ENCODE measurements at places on chromosomes 5 and 9.

DNA sequence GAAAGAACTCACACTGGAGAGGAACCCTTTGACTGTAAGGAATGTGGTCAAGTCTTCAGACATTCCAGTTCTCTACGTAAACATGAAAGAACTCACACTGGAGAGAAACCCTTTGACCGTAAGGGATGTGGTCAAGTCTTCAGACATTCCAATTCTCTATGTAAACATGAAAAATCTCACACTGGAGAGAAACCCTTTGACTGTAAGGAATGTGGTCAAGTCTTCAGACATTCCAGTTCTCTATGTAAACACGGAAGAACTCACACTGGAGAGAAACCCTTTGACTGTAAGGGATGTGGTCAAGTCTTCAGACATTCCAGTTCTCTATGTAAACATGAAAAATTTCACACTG, 32.6 kb downstream of the MAPK9 start:
- DNase-seq = no peak

DNA sequence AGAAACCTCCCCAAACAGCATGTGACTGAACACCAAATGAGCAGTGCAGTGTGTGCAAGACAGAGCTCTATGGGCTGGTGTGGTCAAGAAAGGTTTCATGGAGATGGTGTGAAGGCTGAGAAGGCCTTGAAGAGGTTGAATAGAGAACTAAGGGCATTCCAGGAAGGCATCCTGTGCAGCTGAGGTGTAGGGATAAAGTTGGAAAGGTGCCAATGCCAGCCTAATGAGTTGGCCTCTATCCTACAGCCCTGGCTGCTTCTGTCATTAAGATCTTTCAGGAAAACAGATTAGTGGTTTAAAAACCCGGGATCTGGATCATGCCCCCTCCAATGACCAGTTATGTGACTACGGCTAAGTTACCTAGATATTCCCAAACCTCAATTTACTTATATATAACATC, 4.0 kb downstream of the HDAC3 start:
- no peak for DNase-seq

- no peak for DNase-seq
Observed at GRCh38 chr5:35038891-35039290, 8.9 kb downstream of the AGXT2 start.

GRCh38 chr5:118988866-118989180, 476 bp upstream of the DTWD2 start:
- no peak for DNase-seq

GRCh38 chr5:62979472-62979871, 400.9 kb downstream of the LRRC70 start:
- no peak for DNase-seq

DNA sequence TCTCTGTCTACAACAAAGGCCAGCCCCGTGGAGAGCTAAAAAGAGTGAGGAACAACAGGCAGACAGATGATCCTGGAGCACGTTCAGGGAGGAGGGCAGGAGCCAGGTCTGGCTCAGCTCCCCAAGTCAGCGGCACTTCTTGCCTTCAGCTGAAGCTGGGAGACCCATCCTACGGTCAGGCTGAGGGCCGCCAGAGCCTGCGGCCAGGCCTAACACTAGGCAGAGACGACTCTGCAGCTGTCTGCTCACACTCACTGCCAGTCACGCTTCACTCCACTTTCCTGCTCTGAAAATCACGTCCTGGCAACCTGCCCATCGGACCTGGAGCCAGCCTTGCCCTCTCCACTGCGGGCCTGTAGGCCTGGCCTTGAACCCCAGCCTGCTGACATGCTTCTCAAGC, 160.9 kb upstream of the LHFPL2 start:
- DNase-seq = no peak

DNA sequence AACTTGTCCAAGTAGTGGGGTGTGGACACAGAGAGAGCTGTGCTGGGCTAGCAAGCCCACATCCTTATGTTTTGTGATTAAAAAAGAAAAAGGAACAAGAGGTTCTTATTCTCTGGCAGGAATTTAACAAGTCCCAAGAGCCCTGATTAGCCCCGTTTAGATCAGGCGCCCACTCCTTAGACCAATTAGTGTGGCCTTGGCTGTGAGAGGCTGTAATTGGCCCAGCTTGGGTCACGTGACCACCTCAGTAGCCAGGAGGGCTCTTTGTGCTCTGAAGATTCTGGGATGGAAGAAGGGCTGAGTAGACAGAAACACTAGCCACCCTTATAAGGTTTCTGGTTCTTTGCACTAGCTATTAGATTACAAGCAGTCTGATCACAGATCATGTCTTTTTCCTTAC, 31.1 kb downstream of the GCNT4 start:
- no peak for DNase-seq

DNA sequence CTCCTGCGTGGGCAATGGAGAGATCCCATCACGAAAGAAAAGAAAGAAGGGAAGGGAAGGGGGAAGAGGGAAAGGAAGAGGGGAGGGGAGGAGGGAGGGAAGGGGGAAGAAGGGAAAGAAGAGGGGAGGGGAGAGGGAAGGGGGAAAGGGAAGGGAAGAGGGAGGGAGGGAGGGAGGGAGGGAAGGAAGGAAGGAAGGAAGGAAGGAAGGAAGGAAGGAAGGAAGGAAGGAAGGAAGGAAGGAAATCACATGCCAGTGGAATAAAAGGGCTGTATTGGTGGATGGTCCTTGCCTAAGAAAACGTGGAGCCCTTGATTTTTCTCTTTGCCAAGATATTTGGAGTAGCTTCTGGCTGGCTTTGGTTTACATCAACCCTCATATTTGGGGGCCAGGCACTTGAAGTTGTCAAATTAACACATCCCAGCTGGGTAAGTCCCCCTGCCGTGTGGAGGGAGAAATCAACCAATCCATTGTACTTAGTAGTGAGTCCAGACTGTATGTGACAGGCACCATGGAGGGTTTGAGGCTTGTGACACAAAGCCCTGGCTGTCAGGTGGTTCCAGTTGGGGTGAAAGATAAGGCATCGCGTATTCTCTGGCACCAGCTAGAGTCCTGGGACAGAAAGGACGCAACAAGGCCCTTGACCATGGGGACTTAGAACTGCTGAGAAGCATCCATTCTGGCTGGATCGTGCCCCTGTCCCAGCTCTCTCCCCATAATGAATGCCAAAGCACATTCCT, 23.7 kb downstream of the IDNK start:
- no peak for DNase-seq

DNA sequence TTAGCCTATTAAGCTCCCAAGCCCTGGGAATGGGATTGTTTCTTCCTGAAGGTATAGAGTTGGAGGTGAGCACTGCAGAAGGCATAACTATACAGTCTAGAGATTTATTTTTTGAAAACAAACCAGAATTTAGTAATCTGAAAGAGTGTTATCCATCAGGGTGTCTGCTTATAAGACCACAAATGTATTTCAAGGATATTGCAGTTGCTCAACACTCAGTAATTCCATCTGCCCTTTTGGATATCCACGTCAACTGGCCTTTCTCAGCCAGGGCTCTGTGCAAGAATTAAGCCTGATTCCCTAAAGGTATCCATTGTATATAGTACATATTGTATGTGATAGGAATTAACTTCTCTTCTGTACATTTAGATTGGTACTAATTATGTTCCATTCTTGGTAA, 15.0 kb upstream of the IL31RA start:
- no peak for DNase-seq

DNA sequence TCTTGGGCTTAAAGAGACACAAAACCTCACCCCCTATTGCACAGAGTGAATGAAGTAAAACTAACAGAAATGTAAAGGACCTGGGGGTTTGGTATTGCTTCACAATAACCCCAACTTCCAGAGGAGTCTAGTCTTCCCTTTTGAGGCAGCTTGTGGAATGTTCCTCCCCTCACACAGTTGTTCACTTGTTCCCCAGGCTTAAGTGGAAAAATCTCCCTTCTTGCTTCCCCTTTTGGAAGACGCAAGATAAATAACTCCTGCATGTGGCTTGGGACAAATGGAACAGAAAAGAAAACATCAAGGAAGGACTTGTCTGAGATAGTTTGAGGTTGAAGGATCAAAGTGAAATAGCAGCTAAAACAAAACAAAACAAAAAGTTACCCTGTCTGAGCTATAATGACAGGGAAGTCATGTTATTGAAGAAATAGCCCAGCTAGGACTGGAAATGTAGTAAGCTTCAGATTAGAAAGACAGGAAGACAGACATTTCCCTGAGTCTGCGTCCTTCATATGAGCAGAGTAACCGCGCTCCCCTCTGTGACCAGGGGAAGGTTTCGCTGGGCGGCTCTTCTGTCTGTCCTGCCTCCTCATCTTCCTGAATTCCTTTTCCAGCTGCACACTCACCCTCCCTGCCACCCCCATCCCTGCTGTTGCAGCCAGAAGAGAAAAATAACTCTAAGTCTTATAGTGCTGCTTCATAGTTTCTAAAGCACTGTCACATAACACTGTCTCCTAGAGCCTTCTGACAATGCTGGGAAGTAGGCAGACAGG, 8.8 kb downstream of the SPARC start:
- no peak for DNase-seq

- no peak for DNase-seq
Observed at GRCh38 chr5:97563050-97563657, 380.1 kb upstream of the RIOK2 start.

GRCh38 chr5:84370176-84370575, 14.5 kb downstream of the EDIL3 start:
- DNase-seq = no peak

- no peak for DNase-seq
Observed at GRCh38 chr5:31664566-31664965, 25.6 kb downstream of the PDZD2 start.

DNA sequence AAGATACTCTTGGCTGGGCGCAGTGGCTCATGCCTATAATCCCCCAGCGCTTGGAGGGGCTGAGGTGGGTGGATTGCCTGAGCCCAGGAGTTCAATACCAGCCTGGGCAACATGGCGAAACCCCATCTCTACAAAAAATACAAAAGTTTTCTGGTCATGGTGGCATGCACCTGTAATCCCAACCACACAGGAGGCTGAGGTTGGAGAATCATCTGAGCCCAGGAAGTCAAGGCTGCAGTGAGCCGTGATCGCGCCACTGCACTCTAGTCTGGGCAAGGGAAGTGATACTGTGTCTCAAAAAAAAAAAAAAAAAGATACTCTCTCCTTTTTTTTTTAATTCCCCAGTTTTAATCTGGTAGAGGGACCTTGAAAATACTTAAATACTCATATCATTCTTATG, 15.0 kb downstream of the ANKRD33B start:
- no peak for DNase-seq

- DNase-seq = no peak
Observed at GRCh38 chr5:98585661-98586310, 187.7 kb upstream of the RGMB start.

GRCh38 chr5:991472-992267, 16.9 kb upstream of the NKD2 start:
- DNase-seq = no peak

DNA sequence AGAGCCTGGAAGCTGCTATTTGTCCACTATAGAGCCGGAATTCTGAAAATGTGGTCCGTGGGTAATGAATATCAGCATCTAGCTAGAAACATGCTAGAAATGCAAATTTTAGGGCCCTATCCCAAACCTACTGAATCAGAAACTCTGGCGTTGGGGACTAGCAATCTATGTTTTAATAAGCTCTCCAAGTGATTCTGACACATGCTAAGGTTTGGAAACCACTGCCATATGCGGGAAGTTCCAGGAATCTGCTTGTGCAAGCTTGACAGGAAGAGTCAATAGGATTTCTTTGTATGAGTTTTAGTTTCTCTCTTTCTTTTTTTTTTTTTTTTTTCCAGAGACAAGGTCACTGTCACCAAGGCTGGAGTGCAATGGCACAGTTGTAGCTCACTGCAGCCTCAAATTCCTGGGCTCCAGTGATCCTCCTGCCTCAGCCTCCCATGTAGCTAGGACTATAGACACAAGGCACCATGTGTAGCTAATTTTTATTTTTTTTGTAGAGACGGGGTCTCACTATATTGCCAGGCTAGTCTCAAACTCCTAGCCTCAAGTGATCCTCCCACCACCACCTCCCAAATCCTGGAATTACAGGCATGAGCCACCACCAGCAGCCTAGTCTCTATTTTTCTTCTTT, 26.4 kb upstream of the CARNMT1 start:
- no peak for DNase-seq

DNA sequence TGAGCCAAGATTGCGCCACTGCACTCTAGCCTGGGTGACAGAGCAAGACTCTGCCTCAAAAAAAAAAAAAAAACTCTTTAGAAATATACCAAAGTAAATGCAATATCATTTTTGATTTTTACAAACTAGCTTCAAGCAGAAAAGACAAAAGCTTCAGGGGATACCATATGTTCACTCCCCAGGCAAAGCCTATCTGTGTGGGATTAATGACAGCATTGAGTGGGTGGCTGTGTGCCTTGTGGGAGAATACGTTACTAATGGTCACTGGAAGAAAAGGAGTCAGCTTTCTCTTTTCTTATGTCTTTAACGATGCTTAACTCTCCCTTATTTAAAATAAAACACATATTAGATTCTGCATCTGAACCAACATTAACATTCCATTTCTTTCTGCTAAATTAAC, 1.9 kb downstream of the PCA3 start:
- DNase-seq = no peak

GRCh38 chr5:108560581-108560980, 178.7 kb upstream of the FBXL17 start:
- no peak for DNase-seq

GRCh38 chr5:74186356-74187315, 453.9 kb downstream of the ENC1 start:
- DNase-seq = no peak

DNA sequence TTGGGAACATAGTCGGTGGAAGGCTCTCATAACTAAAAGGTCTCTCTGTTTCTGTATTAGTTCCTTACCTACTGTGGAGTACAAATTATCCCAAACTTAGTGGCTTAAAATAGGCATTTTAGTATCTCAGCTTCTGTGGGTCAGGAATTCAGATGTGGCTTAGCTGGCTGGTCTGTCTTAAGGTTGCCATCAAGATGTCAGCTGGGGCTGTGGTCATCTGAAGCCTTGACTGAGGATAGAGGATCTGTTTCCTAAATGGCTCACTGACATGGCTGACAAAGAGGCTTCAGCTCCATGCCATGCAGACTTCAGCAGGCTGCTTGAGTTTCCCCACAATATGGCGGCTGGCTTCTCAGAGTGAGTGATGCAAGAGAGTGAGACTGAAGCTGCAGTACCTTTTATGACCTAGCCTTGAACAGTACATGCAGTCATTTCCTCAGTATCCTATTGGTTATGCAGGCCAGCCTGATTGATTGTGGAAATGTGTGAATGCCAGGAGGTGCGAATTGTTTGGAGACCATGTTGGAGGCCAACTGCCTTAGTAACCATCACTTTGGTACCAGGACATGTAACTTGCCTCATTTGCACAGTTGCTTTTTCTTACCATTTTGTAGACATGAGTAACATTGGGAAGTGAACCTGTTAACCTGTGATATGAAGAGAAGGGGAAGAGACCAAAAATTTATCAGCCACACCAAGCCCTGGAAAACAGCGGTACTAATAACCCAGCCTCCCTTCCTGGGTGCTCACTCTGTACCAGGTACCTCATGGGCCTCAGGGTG, 152.8 kb upstream of the IER5L start:
- DNase-seq = no peak
